Psoas muscle (tissue), 8 donors: ENCODE measurements at places on chromosomes 11 and 22. TPM values are rescaled to one million over a fixed set of nuclear protein-coding genes. Genes with fewer than 3 reads are reported as not detected.

DNA sequence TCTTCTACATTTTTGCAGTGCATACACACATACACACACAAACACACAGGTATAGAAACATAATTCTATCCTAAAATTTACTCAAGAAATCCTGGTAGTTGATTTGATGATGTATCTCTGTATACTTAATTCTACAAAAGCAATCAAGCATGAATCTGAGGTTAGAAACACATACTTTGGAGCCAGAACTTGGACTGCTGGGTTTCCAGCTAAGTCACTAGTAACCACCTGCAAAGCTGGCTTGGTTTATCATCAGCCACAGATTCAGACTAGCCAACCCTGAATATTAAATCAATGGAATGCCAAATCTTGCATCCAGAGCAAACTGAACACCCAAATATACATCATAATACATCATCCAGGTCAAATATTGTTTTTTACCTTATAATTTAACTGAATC is 24.8 kb upstream of the POU2AF2 start:
- DNase-seq = no peak

- DNase-seq = no peak
Measured at GRCh38 chr11:15113381-15113780, 1.3 kb upstream of the INSC start.

DNA sequence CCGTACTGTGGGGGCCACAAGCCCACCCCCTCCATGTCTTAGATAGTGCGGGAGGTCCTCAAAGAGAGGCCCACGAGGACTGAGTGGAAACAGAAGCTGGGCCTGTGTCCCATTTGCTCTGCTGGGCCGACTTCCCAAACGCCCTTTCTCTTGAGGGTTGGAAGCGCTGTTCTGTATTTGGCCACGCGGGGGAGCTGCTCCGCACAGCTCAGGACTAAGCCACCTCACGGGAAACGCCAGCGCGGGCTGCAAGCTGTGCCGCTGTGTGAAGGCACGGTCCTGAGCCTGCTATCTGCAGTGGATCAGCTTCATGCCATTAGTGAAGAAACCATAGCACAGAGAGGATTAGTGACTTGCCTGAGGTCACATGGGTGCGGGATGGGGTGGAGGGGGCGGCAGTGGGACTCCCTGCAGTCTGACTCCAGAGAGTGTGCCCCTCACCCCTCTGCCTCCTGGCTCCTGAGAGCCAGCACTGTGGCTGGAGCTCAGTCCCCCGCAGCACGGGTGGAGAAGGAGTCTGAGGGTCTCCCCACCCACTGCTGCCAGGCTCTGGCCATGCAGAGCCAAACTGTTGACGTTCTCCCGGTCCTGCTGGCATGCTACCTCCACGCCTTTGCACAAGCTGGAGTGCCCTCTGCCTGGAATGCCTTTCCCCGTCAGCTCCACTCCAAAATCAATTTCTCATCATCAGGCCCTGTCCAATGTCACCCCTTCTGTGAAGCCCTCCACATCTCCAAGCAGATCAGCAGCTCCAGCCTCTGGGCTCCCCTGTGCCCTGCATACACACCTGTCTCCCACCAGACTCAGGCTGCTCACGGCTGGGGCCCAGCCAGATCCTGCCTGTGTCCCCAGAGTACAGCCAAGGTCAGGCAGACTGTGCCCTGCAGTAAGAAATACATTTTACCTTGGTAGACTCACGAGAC is 51.5 kb upstream of the LRRC32 start:
- peak; percentile 86 for DNase-seq

APOL5 gene
- total RNA-seq = 0.45 TPM

PKNOX2 gene
- 30.5 TPM for total RNA-seq

SCN4B gene
- total RNA-seq = 7.7 TPM

OR51B5 gene
- total RNA-seq = not detected

MS4A3 gene
- not detected for total RNA-seq
